Hematopoietic multipotent progenitor cell treated with erythropoietin and hydrocortisone succinate and interleukin-3 and kit ligand, for 8 days (in vitro differentiated cells): ENCODE measurements at places on chromosomes 11 and 22.

DNA sequence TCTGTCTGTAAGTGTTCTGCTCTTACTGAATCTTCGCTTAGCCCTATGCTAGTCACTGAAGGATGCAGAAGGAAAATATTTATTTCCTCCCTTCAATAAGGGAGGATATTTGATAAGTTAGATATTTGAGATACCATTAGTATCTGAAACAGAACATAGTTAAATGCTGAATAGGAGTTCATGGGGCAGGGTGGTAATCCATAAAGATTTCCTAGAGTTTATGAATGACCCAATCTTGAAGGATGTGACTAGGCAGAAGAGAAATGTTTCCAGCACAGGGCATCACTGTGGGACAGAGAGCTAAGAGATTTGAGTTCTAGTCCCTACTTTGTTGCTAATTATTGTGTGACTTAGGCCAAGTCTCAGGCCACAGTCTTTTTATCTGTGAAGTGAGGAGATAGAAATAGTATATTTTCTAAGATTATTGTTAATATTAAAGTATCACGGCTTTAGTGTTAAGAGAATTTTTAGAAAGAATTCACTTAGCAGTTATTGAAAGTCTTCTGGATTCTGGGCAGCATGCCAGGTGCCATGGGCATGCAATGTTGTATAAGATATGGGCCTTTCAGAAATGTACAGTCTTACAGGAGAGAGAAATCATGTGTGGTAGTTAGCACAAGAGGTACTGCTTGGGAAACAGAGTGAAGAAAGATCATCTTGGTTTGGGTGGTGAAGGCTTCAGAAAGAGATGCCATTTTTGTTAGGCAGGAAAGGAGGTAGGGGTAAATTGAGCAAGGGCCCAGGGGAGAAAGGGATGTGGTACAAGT, 24.0 kb downstream of the SWAP70 start:
- peak; percentile 82 for DNase-seq

- no peak for DNase-seq
Observed at GRCh38 chr22:24410110-24410856, 17.1 kb upstream of the ADORA2A start.

DNA sequence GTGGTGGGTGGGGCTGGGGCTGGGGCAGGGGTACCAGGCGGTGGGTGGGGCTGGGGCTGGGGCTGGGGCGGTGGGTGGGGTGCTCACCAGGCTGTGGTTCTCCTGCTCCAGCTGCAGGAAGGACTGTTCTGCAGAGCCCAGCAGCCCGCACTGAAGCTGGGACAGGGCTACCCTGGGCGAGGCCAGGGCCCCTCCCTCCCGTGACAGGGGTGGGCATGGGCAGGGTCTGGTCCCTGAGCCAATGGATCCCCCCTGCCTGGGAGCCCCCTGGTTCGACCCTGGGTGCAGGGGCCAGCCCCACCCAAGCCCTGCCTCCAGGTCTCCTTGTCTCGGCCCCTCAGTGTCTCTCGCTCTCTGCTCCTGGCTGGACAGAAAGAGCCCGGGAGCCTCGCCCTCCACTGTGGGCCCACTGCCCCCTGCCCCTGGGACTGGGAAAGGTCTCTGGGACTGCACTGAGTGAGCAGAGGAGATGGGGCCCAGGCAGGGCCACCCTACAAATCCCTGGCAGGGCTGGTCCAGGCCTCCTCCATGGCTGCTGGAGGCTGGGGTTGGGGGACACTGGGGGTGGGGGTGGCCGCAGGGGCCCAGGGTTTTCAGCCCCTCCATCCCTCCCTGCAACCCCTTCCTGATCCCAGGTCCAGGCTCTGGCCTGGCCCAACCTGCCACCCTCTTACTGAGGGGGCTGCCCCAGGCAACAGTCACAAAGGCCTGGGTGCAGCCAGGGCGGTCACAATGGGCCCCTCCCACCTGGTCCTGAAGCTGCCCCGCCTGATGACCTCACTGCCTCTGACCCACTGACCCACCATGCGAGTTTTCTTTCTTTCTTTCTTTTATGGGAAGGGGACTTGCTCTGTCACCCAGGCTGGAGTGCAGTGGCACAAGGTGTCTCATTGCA, at the start of gene CCDC188:
TSS of gene CCDC188 (minus strand) at position 675 of the 895 bp plus-strand sequence. CDS start at position 606, 69 bp downstream.
- no peak for DNase-seq

GRCh38 chr22:29305836-29306174, 645 bp upstream of the GAS2L1 start:
- DNase-seq = no peak

DNA sequence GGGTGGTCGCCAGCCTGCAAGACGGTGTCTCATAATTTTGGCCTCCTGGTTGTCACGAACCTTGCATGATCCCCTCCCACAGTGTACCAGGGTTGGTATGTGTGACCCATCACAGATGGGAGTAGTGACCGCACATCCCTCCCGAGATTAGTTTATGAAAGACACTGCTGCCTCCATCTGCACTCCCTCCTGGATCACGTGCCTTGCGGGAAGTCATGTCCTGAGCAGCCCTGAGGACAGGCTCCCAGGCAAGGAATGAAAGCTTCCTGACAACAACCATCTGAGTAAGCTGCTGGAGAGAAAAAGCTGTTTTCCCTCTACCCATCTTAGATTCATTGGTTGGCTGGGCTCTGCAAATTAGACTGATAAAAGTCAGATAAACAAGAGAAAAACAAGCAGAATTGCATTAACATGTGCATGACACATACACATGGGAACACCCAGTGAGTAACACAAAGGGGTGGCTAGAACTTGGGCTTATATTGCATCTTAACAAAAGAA, 14.4 kb upstream of the PAMR1 start:
- no peak for DNase-seq

GRCh38 chr11:125053167-125053566, 9.9 kb upstream of the SLC37A2 start:
- DNase-seq = no peak

- DNase-seq = no peak
Observed at GRCh38 chr11:109109571-109110315, 312.2 kb upstream of the C11orf87 start.

DNA sequence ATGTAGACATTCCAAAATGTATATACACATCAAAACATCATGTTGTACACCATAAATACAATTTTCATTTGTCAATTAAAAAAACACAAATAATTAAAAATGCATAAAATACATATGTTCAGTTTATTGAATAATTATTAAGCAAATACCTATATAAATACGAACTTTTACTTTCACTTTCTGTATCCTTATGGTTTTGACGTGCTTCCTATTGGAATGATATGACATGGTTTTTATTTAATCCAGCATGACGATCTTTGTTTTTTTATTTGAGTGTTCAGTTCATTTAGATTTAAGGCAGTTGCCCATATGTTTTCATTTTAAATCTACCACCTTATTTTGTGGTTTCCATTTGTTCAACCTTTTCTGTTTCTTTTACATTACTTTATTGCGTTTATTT, 198.3 kb upstream of the PLET1 start:
- DNase-seq = no peak

DNA sequence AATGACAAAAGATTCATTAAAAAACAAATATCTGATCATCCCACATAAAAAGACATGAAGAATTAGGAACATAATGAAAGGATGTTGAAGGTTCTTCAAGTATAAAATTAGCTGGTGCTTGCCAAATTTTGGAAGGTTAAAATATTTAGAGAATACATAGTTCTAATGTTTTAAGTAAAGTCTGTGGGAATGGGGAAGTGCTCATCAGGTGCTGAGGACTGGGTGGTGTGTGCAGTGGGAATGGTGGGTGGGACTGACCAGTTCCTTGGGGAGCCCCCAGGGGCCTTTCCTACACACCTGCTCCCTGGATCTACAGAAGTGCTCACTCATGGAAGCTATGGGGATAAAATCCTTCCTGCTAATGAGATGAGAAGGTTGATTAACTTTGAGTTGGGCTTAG, 11.8 kb downstream of the LDLRAD3 start:
- DNase-seq = no peak

DNA sequence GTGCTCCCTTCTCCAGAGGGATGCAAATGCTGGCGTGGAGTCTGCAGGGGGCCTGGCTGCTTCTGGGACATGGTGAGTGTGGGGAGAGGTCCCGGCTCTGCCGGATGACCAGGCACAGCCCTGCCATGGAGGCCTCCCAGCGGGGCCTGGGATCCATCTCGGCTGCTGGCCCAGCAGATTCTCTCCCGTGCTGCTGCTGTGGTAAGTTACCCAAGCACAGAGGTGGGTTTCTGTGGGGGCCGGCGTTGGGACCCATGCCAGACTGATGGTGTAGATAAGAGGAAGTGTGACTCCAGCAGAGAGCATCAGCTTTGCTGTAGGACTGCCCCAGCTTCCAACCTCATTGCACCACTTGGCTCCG, 147.5 kb upstream of the B3GAT1 start:
- DNase-seq = no peak

DNA sequence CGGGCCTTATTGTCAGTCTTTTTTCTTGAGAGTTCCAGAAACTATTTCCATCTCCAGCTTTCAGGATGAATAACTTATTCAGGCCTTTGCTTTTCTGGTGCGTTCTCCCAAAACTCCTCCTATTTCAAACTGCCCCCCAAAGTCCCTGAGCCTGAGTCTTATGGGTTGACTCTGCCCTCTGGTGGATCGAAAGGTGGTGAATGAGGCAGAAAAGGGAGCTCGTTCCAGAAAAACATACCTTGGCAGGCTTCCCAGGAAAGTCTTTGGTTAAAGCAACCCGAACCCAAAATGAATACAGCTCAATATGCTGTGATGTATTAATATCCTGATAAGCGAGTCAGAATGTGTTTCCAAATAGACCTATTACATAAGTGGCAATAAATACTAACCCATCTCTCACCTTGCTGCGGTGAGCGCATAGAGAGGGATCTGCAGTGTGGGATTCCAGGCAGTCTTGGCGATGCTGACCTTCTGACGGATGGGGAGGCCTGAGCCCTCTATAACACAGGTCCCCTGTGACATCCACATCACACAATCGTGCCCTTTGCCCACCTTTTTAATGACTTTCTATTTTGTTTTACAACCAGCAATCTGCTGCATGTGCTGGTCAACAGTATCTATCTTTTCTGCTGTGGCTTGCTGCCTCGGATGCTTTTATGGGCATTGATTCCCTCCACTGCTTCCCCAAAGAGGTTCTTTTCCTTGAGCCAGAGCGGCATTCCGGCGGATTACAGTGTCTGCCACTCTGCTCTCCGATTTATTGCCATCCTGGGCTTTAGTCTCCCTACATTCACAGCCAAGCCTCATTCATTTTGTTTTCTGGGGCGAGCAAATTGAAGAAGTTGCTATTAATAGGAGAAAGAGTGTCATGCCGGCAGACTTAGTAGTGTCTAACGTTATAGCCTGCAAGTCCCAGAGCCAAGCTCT, 756.8 kb downstream of the NTM start:
- peak; percentile 14 for DNase-seq

DNA sequence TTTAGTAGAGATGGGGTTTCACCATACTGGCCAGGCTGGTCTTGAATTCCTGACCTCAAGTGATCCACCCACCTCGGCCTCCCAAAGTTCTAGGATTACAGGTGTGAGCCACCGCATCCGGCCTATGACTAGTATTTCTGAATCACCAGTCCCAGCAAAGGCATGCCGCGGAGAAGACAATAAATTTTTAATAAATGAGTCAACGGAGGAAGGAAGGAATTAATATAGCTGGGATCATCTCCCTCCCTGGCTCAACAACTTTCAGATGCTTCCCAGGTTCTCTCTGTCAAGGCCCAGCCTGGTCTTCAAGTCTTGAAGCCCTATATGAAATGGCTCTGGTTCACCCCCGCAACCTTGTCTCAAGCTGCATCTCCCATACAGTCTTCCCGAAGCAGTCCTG, 45.7 kb downstream of the CYTH4 start:
- no peak for DNase-seq

DNA sequence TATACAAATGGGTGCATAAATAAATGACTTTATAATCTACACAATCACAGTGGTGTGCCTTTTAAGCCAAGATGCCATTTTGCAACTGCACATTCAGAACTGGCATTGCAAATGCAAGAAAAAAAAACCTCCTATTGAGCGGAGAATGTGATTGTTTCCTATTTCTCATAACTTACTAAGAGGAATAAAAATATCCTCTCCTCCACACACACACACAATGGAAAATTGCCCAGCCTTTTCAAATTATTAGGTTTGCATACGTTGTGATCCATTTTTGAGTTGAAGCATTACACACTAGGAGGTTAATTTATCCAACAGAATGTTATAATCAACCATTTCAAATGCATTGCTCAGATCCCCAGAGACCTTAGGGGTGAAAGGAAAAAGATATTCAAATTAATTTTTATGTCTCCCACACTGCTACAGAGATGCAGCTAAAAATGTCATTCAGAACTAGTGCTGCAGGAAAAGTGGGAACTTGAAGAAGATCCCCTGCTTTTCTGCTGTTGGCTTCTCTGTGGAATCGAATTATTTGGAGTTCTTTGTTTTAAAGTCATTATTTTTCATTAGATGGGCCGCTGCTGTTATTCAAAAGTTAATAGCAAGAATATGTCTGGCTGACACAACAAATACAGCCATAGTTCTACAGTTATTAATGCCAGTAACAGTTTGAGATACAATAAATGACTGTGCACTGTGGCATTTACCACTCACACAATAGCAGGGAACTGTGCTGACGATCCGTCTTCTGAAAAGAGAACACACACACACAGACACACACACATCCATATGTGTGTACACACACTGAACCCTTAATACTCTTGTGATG, 299.9 kb upstream of the ANO5 start:
- no peak for DNase-seq

DNA sequence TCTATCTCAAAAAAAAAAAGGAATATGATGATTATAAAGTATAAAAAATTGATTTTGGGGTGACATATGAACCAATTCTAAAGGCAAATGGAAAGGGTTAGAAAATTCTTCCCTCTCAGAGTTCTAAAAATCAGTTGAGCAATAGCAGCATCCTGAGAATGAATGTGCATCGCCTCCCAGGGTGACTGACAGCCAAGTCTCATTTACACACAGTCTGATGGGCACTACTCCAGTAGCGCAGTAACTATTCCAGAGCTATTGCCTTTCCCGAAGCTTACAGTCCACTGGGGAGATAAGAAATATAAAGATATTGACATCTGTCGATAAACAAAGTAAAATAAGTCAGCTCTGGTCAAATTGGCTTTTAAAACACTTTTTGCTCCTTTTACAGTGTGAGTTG, 32.3 kb upstream of the SORL1 start:
- no peak for DNase-seq

DNA sequence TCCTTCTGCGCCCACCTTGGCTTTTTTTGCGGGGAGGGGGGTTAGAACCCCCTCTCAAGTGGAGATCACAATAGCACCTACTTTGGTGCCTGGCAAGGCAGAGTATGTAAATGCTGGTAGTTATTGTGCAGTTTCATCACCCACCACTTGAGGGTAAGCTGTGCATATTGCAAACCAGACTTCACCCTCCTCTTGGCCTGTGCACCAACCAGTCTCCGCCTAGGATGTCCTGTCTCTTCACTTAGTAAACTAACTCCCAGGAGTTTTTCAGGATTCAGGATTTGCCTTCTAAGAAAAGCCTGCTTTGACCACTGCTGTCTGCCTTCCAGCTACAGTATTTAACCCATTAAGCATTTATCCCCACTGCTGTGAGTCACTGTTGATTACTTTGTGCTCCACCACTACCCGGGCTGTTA, 2.0 kb upstream of the UBXN1 start:
- peak; percentile 85 for DNase-seq
